ENCODE measurements at places on chromosomes 6 and 20.

DNA sequence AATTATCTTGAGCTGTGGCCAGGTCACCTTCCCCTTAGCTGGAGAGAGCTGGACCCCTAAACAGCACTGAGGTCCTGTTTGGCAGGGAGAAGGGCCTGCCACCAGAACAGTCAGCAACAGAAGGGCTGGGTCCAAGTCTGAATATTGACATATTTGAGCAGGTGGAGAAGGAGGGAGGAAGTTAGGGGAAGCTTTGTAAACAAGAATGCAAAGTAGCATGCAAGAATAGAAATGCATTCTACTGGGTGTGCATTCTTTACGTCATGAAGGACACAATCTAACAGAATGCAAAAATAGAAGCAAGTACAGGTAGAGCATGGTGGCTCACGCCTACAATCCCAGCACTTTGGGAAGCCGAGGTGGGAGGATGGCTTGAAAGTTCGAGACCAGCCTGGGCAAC is 100.5 kb downstream of the QRSL1 start:
- DNase-seq = no peak

- no peak for DNase-seq
Measured at GRCh38 chr6:28541996-28542395, 16.3 kb downstream of the GPX5 start.

- DNase-seq = no peak
Measured at GRCh38 chr20:57114290-57115005, 152.0 kb downstream of the BMP7 start.

GRCh38 chr6:8536122-8536521 is 100.8 kb upstream of the SLC35B3 start:
- no peak for DNase-seq

GRCh38 chr6:7236306-7237209 is 76.4 kb downstream of the SSR1 start:
- no peak for DNase-seq

Data from stimulated activated CD4-positive, alpha-beta T cell treated with anti-CD3 and anti-CD28 coated beads, Interleukin-4, amount 100 ng/mL, for 48 hours (primary cell).